Cerebellum (tissue), 4 donors: ENCODE measurements at places on chromosomes 7 and 10.
A peak's percentile ranks its signal among the peaks of the same experiment; 100 is the strongest.

DNA sequence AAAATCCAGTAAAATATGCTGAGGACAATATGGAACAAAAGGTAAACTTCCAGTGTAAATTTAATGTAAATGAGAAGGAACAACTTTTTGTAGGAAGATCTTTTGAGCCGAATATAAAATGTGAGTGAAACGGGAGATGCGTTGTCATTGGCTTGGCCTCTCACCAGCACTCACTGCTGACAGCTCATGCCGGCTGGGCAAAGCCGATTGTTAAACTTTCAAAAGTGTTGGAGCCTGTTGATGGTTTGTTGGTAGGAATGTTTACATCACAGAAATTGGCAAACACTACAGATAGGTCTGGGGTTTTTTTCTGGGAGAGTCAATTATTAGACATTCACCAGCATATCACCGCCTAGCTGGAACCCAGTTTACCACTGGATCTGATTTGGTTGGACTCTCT is 6.1 kb downstream of the PSTK start:
- DNase-seq, result no peak

- DNase-seq, result no peak
Measured at GRCh38 chr7:5484921-5485320, 61.3 kb upstream of the TNRC18 start.

- peak; percentile 76 for DNase-seq
Measured at GRCh38 chr10:63633677-63634487, 112.7 kb downstream of the REEP3 start.

- DNase-seq, result peak; percentile 61
Measured at GRCh38 chr10:5776881-5777197, 36.4 kb downstream of the GDI2 start.

- no peak for DNase-seq
Measured at GRCh38 chr7:15478401-15478800, 83.4 kb downstream of the AGMO start.

DNA sequence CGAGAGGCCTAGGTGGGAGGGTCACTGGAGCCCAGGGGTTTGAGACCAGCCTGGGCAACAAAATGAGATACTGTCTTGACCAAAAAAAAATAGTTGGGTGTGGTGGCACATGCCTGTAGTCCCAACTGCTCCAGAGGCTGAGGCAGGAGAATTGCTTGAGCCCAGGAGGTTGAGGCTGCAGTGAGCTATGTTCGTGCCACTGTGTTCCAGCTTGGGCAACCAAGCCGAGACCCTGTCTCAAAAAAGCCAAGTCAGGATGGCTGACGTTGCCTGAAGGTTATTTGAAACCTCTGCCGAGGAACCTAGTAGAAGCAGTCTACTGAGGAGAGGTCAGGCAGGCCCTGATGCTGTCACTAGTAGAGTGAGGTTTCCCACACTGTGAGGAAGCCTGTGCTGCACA is 22.8 kb downstream of the DNAJB6 start:
- DNase-seq, result no peak

DNA sequence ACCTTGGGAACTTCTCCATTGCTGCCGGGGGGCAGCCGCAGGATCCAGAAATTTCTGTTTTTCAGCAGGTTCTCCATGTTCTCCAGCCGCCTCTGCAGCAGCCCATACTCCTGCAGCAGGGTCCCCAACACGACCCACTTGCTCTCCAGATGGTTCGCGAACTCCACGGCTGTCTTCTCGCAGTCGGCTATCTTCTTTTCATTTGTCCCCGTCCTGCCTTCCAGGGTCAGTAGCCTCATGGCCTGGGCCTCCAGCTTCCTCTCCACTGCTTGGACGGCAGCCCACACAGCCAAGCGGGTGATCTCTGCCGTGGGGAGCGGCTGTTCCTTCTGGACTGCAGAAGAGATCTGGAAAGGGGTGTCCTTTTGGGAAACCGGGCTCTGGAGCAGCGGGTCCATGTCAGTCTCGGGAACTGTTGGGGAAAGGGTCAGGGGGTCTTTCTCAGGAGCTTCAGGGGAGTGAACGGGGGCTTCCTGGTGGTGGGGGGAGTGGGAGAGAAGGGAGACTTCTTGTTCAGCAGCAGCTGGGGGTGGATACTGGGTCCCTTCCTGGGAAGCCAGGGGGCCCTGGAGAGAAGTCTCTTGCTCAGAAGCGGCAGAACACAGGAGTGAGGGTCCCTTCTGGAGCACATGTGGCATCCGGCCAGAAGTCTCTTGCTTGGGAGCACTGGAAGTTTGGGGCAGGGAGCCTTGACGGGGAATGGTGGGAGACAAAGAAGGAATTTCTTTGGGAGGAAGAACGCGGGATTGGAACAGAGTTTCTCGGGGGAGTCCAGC is 5.5 kb downstream of the ZNF777 start:
- DNase-seq, result no peak

GRCh38 chr10:66760941-66761340 is 164.9 kb upstream of the LRRTM3 start:
- DNase-seq, result no peak

- no peak for DNase-seq
Measured at GRCh38 chr10:113420057-113420732, 132.7 kb upstream of the HABP2 start.

DNA sequence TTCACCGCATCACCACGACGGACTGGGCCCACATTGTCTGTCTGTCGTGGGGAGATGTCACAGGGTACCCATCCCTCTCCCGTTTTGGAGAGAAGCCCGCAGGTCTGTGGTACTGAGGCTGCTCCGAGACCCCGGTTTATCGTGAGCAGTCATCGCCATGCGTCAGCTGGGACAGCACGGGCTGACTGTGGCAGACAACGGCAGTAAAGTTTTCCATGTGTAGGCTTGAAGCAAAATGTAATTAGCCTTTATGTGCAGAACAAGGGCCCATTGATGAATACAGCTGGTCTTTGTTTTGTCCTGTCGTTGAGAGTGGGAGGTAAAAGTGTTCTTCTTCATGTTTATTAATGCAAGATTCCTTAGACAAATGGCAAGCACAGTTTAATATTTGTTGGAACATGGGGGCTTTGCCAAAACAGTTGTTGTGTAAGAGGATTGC is 167.4 kb upstream of the SH2B2 start:
- no peak for DNase-seq

- peak; percentile 36 for DNase-seq
Measured at GRCh38 chr10:35127289-35127891, 744 bp downstream of the CREM start.

DNA sequence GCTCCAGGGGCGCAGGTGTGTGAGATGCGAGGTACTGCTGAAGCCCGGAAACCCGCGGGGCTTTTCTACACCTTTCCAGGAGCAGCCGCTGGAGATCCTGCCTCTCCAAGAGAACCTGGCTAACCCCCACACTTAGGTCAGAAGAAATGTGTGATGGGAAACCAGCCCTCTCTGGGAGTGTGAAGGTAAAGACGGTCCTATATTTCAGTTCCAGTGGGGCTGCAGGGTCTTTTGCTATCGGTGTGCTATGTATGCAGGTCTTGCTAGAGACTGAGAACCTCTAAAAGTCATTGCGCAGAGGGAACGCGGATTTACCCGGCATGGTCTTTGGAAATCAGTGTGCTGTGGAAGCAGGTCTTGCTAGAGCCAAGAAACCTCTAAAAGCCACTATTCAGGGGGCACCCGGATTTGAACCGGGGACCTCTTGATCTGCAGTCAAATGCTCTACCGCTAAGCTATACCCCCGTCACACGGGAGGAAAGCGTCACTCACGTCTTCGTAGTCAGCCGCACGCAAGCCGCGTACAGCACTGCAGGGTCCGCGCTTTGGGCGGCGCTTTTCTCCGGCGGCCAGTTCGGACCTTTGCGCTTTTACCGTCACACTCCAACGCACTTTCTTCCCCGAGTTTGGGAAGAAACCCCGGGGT is 46.0 kb downstream of the ZNF777 start:
- peak; percentile 76 for DNase-seq

DNA sequence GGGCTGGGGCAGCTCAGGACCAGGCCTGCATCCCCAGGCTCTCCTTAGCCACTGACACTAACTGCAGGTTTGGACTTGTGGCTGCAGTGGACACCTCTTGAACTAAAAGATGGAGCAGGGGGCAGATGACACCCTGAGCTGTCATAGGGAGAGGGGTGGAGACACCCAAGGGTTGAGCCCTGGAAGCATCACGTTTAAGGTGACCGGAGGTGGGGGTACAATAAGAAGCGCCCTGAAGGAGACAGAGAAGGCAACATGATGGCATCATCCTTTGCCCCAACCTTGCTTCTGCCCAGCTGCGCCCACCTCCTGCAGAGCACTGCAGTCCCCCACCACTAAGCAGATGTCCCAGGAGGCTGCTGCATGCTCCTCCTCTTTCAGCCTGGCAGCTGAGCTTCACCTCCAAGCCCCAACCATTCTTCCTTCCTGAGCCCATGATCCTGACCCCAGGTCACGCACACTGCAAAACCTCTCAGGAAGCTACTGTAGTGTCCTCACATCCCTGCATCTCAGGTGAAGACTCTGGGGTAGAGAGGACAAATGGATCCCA is 25.5 kb downstream of the OGDHL start:
- DNase-seq, result no peak

DNA sequence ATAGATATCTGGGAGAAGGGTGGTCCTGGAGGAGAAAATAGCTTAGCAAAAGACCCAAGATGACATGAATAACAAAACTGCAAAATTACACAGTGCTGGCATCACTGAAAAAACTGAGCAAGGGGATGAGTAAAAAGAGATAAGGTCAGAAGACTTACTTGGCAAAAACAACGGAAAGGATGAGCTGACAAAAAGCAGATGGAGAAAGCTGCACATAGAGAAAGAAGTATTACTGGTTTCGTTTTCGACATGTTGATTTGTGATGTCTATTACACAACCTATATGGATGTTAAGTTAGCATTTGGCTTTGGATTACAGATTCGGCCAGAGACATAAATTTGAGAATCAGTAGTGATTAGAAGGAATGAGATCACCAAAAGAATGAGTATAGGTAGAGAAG is 132.1 kb downstream of the MACC1 start:
- no peak for DNase-seq

DNA sequence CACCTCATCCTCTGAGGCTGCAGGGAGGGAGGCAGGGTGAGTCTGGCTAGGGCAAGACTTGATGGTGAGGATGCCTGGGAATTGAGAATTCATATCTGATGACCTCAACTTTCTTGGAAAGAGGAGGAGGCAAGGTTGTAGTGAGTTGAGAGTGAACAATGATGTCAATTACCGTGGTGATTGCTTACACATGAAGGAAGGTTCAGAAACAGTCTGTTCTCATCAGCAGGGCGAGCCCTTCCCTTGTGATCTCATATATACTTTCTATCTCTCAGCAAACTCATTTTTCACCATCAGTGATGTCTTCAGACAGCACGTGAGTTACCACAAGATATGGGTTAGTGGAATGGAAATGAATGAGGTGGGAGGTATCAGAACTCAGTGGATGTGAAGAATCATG is 20.1 kb upstream of the COL13A1 start:
- no peak for DNase-seq

- no peak for DNase-seq
Measured at GRCh38 chr10:58638388-58638787, 125.7 kb downstream of the BICC1 start.

GRCh38 chr10:10039595-10039994 is 978.1 kb upstream of the CELF2 start:
- no peak for DNase-seq

DNA sequence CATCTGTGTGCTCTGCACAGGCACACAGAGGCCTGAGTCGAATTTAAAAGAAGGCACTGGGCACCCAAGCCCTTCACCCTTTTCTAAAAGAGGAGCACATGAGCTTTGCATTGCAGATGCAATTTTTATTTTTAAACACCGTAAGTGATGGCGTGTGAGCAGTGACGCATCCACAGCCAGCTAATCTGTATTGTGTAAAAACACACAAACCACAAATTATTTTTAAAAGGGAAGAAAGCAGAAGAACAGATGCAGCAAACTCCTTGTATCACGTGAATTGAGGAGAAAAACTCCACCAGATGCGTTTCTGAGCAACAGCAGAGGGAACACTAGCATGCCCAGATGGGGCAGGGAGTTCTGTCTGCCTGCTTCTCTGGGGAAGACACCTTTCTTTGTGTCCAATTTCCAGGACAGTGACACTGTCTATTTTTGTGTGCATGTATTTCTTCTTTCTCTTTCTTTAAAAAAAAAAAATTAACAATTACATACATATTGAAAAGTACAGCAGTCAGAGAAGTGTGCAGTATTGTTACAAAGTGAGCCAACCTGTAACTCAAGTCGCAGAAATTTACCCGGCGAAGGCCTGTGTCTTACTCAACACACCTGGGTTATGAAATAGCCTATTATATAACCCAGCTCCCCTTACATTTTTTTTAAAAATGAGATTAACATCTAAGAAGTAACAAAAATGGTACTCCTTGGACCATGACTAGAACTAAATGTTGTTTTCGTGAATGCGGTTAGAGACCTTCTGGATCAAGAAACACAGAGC is 39.2 kb downstream of the EEPD1 start:
- DNase-seq, result no peak

- no peak for DNase-seq
Measured at GRCh38 chr10:98825741-98826140, 379.0 kb upstream of the HPS1 start.

DNA sequence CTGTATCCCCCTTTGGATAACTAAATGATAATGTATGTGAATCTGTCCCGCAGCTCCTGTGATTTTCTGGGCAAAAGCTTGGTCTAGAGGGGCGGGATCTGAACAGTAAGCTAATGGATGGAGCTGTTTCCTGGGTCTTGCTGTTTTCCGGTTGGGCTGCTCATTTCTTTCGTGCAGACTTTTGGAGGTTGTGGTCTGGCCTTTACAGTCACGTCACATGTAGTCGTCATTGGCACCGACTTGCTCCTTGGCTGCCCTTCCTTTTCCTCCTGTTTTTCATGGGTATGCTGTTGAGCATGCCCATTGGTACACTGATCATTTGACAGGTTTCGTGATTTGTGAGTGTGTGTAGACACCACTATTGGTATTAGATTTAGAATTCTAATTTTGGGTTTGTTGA is 2.0 kb downstream of the FBH1 start:
- no peak for DNase-seq

DNA sequence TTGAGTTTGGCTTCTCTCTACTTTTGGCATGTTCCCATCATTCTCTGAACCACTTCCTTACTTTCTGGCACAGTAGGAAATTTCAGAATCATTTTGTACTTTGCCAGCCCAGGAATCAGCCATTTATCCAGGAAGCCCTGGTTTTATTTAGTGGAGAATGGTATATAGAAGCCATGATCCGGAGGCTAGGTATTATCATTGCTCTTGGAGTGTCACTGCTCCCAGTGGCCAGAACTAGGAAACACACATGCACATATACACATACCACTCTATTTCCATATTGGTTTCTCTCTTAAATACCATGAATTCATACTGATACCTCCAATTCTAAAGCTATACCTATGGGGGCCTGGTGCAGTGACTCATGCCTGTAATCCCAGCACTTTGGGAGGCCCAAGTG is 36.3 kb downstream of the SUFU start:
- DNase-seq, result peak; percentile 39
